Spinal cord (tissue), 10 donors: ENCODE measurements at places on chromosomes 2 and 18.
A peak's percentile ranks its signal among the peaks of the same experiment; 100 is the strongest.

- DNase-seq = no peak
- no peak overlapping the region for H3K4me3 ChIP-seq
- H3K36me3 ChIP-seq = no peaks in the 10 kb centered on the region
- no peaks in the 10 kb centered on the region for H3K27me3 ChIP-seq
Measured at GRCh38 chr2:111061191-111061590, 59.5 kb upstream of the BCL2L11 start.

- no peaks in the 10 kb centered on the region for H3K27me3 ChIP-seq
- H3K27ac ChIP-seq = no peak overlapping the region
- H3K4me3 ChIP-seq = no peak overlapping the region
- H3K4me1 ChIP-seq = no peaks in the 10 kb centered on the region
Measured at GRCh38 chr2:166593403-166593802, 99.4 kb upstream of the SCN7A start.

GRCh38 chr2:224175538-224175937 lies 136.5 kb upstream of the SERPINE2 start:
- no peak overlapping the region for H3K27ac ChIP-seq
- H3K4me3 ChIP-seq = no peak overlapping the region
- no peaks in the 10 kb centered on the region for H3K36me3 ChIP-seq
- no peaks in the 10 kb centered on the region for H3K27me3 ChIP-seq
- DNase-seq = no peak

DNA sequence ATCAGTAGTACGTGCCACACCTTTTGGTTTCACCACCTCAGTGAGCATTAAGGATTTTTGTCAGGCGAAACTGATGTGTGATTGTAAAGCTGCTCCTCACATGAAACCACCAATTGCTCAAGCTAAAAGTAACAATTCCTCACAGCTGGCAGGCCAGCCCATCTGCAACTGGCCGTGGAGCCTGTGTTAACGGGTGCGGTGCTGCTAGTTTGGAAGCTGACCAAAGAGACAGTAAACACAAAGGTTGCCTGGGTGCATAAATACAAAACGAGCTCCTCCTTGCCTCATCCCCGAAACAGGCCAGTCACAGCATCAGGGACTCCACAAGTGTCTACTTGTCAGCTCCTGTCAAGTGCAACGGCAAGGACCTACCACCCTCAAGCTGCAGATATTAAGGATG lies 32.0 kb downstream of the LGALSL start:
- no peak overlapping the region for H3K4me3 ChIP-seq
- no peak overlapping the region for H3K27ac ChIP-seq
- H3K27me3 ChIP-seq = no peaks in the 10 kb centered on the region
- H3K4me1 ChIP-seq = peaks cover 4% of the 10 kb centered on the region
- peak; percentile 30 for DNase-seq
- no peaks in the 10 kb centered on the region for H3K36me3 ChIP-seq

- no peaks in the 10 kb centered on the region for H3K36me3 ChIP-seq
- no peak overlapping the region for H3K4me3 ChIP-seq
- no peak for DNase-seq
- H3K27ac ChIP-seq = no peak overlapping the region
Measured at GRCh38 chr18:60060578-60060977, 160.8 kb downstream of the PMAIP1 start.

DNA sequence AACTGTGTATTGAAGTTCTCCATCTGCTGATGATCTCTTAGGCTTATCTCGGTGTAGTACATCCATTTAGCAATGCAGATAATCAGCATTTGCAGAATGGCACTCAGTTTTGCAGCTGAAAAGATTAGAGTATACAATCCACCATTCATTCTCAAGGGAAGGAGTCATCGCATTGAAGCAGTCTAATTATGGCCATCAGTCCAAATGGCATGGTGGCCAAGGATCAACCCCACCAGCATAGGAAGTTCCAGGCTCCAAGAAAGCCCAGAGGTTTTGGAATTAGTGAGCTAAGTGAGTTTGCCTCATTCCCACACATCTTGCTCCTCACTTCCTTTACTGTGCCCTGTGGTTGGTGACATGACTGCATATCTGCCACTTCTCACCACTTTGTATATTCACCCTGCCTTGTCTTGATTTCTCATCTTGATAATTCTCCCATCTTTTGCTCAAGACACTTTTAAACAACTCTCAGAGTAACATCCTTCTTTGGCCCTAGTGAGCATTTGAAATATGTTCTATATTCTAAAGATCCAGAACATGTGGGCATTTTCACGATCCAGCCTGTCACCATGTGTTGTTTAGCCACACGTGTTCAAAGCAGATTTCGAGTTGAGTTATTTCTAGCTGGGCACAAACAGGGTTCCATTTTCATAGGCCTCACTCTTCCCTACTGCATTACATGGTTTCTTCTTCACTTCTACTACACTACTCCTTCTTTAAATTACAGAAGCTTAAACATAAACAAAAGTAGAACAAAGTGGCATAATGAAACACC lies 1119.8 kb downstream of the TSN start:
- H3K27me3 ChIP-seq = no peaks in the 10 kb centered on the region
- H3K4me3 ChIP-seq = no peak overlapping the region
- no peaks in the 10 kb centered on the region for H3K4me1 ChIP-seq
- DNase-seq = no peak

- no peaks in the 10 kb centered on the region for H3K27me3 ChIP-seq
- H3K4me1 ChIP-seq = no peaks in the 10 kb centered on the region
- no peaks in the 10 kb centered on the region for H3K36me3 ChIP-seq
- DNase-seq = no peak
- H3K4me3 ChIP-seq = no peak overlapping the region
Measured at GRCh38 chr18:40152859-40153258, 1802.2 kb upstream of the PIK3C3 start.

GRCh38 chr2:30871980-30872789 lies 64.9 kb upstream of the CAPN13 start:
- no peak overlapping the region for H3K27ac ChIP-seq
- no peaks in the 10 kb centered on the region for H3K27me3 ChIP-seq
- DNase-seq = no peak
- H3K36me3 ChIP-seq = no peaks in the 10 kb centered on the region
- H3K4me3 ChIP-seq = no peak overlapping the region

GRCh38 chr2:233952335-233952734 lies 35.2 kb downstream of the TRPM8 start:
- no peaks in the 10 kb centered on the region for H3K27me3 ChIP-seq
- peaks cover 4% of the 10 kb centered on the region for H3K4me1 ChIP-seq
- H3K4me3 ChIP-seq = no peak overlapping the region
- DNase-seq = no peak
- H3K36me3 ChIP-seq = no peaks in the 10 kb centered on the region

DNA sequence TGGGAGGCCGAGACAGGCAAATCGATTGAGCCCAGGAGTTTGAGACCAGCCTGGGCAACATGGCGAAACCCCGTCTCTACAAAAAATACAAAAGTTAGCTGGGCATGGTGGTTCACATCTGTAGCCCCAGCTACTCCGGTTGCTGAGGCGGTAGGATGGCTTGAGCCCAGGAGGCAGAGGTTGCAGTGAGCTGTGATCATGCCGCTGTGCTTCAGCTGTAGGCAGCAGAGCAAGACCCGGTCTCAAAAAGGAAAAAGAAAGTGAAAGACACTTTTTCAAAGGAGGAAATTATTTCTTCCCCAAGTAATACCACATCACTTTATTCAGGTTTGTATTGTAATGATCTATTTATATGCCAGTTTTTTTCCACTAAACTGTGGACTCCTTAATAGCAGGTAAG lies 35.7 kb upstream of the TAF4B start:
- H3K27ac ChIP-seq = no peak overlapping the region
- H3K4me3 ChIP-seq = no peak overlapping the region
- H3K4me1 ChIP-seq = no peaks in the 10 kb centered on the region
- H3K36me3 ChIP-seq = no peaks in the 10 kb centered on the region
- DNase-seq = no peak

GRCh38 chr2:57554348-57554747 lies 492.3 kb upstream of the VRK2 start:
- H3K36me3 ChIP-seq = no peaks in the 10 kb centered on the region

DNA sequence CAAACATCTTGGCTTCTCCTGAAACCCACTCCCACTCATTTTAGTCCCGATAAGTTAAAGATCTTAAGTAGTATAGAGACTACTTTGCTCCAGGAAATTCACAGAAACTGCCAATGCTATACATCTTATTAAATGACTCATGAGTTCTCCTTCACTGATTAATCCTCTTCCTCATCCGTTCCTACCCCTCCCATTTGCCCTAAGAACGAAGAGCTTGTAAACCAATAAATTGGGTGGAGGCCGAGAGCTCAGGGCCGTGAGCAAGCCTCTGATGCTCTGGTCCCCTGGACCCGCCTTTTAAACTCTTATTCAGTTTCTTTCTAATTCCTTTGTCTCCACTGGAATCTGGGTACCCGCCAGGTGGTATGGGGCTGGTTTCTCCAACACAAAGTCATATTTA lies 68.6 kb downstream of the METTL8 start:
- no peaks in the 10 kb centered on the region for H3K27me3 ChIP-seq
- H3K4me3 ChIP-seq = no peak overlapping the region
- H3K27ac ChIP-seq = no peak overlapping the region
- no peaks in the 10 kb centered on the region for H3K36me3 ChIP-seq
- H3K4me1 ChIP-seq = no peaks in the 10 kb centered on the region
- DNase-seq = no peak

DNA sequence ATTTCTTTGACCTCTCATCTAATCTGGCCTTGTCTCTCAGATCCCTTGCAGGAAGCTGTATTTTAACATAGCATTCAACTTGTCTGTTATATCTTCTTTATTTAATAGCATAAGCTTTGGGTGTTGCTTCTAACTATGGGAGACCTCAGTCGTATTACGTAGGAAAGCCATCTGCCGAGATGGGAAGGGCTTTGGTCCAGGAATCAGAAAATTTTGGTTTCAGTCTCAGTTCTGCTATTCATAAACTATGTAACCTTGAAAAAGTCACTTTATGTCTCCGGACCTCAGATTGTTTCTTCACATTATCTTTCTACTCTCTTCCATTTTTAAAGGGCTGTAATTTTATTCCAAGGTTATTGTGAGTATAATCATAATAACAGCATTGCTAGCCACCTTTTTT lies 297.7 kb downstream of the SATB2 start:
- H3K27ac ChIP-seq = no peak overlapping the region
- DNase-seq = no peak
- H3K27me3 ChIP-seq = no peaks in the 10 kb centered on the region
- H3K4me3 ChIP-seq = no peak overlapping the region
- H3K4me1 ChIP-seq = no peaks in the 10 kb centered on the region

DNA sequence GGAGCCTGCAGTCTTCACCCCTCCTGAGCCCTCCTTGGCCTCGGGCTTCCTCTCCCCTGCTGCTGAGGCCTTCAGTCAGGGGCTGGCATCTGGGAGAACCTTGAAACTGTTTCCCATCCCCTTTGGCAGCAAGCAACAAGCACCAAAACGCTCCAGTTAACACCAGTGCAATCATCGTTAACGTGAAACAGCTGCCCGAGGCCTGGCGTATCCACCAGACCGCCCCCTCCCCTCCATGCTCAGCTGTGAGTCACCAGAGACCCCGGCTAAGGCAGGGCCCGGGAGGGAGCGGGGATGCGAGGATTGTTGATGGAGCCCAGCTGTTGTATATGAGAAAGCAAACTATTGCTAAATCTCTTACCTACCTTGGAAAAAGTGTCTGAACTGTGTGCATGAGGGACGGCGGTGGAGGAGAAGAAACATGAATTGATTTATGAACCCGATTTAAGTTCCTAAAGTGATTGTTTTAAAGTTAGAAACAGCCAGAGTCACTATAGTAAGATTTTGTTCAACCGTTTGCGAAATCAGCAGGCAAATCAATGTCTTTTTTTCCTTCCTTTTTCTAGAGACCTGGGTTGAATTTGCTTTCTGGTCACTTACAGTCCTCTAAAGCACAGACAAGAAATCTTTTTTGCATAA lies 5.2 kb downstream of the ZFP36L2 start:
- peak overlapping the region; percentile 98 for H3K27ac ChIP-seq
- H3K4me3 ChIP-seq = peak overlapping the region; percentile 79
- peaks cover 16% of the 10 kb centered on the region for H3K36me3 ChIP-seq
- H3K4me1 ChIP-seq = peaks cover 49% of the 10 kb centered on the region
- peaks cover 11% of the 10 kb centered on the region for H3K27me3 ChIP-seq

DNA sequence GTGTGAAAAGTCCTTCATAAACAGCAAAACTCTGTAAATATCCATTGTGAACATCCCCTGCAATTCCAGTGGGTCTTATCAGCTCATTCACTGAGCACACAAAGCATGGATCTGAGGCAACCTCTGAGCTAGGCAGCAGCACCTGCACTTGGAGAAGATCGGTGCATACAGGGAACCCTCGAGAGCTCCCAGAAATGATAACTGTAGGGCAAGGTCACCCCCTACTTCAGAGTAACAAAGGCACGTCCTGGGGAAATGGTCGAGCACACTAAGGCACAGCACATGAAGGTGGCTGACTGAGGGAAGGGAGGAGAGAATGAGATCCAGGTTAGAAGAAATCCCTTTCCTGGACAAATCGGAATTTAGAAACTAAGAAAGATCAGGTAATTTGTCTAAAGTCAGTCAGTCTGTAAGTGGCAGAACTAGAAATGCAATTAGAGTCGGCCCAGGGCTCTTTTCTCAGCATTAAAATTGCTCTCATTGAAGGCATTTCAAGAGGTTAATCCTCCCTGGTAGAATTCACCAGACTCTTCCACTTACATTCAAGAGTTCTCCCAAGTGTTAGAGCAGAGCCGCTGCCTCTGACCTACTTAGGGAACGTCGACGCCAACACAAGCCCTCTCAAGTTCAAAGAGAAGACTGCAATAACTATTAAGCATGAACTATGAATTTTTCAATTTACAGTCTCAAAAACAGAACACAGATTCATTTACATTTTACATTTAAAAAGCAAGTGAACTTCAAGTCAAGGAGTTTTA lies 45.9 kb downstream of the PXDN start:
- H3K36me3 ChIP-seq = peaks cover 6% of the 10 kb centered on the region
- H3K4me3 ChIP-seq = no peak overlapping the region
- peaks cover 6% of the 10 kb centered on the region for H3K4me1 ChIP-seq
- DNase-seq = no peak
- no peak overlapping the region for H3K27ac ChIP-seq

- H3K27ac ChIP-seq = no peak overlapping the region
- peaks cover 25% of the 10 kb centered on the region for H3K4me1 ChIP-seq
- peaks cover 46% of the 10 kb centered on the region for H3K27me3 ChIP-seq
- H3K36me3 ChIP-seq = no peaks in the 10 kb centered on the region
Measured at GRCh38 chr2:84882414-84882738, 1.5 kb upstream of the TRABD2A start.

DNA sequence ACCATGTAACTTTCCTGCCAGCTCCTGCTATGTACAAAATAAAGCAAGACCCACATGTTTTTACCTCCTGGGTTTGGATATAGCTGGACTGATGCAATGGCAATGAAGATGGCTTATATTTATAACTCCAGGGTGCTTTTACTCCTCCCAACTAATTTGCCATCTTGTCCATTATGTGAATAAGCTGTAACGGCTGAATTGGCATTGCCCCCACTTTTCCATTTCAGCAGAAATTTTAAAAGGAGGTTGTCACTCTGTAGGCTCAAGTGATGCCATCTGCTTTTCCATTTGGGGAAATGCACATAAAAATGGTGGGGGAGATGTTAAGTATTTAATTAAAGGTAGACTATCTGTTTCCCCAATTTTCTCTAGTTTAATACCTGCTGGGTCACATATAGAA lies 345.5 kb downstream of the ERBB4 start:
- DNase-seq = no peak
- no peaks in the 10 kb centered on the region for H3K36me3 ChIP-seq
- H3K4me1 ChIP-seq = no peaks in the 10 kb centered on the region
- no peaks in the 10 kb centered on the region for H3K27me3 ChIP-seq
- no peak overlapping the region for H3K4me3 ChIP-seq

- no peak for DNase-seq
- H3K4me3 ChIP-seq = no peak overlapping the region
- H3K36me3 ChIP-seq = no peaks in the 10 kb centered on the region
- H3K27ac ChIP-seq = peak overlapping the region; percentile 42
Measured at GRCh38 chr2:237171881-237172280, 86.2 kb downstream of the COPS8 start.
